Left ventricle myocardium inferior (tissue), 1 donor: ENCODE measurements at places on chromosomes 16 and 17.

- DNase-seq = no peak
Measured at GRCh38 chr17:79126139-79126538, 51.5 kb downstream of the ENGASE start.

- DNase-seq = no peak
Measured at GRCh38 chr16:30060346-30060745, 5.2 kb upstream of the ALDOA start.

DNA sequence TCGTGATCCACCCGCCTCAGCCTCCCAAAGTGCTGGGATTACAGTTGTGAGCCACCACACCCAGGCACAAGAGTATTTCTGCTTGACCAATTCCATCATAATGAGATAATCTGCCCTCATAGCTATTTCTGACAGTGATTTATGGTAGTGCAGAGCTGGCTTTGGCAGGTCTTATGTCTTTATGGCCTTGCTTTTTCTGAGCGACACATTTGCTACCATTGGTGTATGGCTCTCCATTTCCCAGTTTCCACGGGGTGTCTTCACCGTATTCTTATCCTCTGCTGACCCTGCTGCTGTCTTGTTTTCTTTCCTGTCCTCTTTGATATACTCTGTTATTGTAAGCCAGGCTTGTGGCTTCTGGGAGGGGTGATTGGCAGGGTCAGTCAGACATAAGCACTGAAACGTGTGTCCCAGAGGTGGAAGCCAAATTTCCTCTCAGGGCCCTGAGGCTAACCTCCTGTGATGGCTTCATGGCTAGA, 161.1 kb upstream of the TBX2 start:
- DNase-seq = no peak

GRCh38 chr17:17345686-17346427, 42.7 kb downstream of the NT5M start:
- DNase-seq = no peak

- no peak for DNase-seq
Measured at GRCh38 chr16:75382611-75383010, 50.7 kb downstream of the CFDP1 start.

DNA sequence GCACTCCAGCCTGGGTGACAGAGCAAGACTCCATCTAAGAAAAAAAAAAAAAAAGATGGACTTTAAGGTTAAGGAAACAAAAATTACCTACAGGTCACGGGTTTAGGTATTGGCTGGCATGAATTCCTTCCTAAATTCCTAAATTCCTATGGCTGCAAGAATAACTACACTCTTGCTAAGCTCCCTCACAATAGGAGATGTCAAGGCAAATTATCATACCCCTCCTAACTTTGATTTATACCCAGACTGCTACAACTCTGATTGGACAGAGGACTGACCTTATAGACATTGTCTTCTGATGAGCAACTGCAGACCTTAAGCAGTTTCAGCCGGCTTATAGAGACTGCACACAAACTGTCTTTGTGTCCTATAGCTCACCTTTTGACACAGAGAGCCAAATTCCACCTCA, 25.1 kb upstream of the TMC7 start:
- DNase-seq = no peak

- no peak for DNase-seq
Measured at GRCh38 chr16:8812162-8812843, 14.7 kb downstream of the PMM2 start.

DNA sequence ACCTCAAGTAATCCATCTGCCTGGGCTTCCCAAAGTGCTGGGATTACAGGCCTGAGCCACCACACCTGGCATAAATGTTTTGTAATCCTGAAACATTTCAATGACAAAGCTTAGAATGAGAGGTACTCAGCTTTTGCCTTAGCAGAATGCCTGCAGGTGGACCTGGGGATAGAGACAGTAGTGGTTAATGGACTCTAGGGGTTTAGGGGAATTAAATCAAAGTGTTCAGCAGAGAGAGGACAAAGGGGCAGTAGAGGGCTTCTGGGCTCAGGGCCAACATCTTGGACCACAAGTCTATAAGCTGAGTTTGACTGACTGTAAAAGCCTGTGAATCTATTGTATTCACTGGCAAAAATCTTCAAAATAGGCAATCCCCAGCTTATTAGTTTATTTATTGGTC, 36.0 kb upstream of the MED13 start:
- DNase-seq = no peak

DNA sequence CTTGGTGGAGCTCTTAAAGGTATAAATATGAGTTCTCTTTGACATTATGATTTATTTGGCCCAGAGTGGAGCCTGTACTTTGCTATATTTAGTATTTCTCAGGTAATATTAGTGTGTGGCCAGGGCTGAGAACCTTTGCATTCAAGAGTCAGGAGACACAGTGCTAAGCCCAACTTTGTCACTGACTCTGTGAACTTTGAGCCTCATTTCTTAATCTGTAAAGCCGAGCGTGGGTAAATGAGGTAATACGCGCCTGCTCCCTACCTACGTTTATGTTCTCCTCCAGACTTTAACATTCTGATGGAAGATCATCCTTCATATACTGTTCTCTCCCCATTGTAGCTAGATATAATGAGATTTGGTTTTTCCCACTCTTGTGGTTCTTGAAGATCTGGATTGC, 10.5 kb downstream of the AP2B1 start:
- no peak for DNase-seq
